ENCODE measurements at places on chromosomes 5 and 9.

GRCh38 chr9:127112056-127112455, 10.4 kb downstream of the ANGPTL2 start:
- no peak for DNase-seq

GRCh38 chr9:117485176-117485575, 70.3 kb upstream of the ASTN2 start:
- DNase-seq: no peak

DNA sequence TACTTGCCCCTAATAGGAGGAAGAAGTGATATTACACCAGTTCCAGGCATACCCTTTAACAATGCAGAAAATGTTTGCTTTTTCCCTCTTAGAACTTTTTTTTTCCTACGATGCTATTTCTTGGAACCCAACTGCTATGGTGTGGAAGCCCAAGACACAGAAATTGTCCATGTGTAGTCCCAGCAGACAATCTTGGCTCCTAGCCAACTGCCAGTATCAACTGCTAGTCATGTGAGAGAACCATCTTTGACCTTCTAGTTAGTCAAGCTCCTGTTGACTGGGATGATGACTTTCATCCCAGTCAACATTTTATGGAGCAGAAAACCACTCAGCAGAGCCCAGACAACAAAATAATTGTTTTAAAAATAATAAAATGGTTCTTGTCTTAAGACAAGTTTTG, 532.4 kb downstream of the TLR4 start:
- DNase-seq: no peak

- DNase-seq: no peak
These were observed 45.9 kb upstream of the VPS13A start for GRCh38 chr9:77131399-77131798.

DNA sequence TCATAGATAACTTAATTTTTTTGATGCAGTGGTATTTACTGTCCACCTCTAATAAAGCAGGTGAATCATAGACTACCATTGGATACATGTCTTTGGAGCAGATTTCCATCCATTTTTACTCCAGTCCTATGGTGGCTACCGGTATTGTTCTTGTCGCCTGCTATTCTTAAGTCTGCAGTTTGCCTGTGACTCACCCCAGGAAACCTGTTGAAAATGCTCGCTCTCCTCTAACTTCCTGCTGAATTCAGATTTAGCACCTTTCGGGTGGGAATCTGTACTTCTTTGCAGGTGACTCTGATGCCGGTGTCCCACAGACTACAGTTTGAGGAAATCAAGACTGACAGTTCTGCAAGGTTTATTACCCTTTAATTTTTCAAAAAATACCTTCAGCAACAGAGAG, 58.8 kb upstream of the DHFR start:
- DNase-seq: no peak

DNA sequence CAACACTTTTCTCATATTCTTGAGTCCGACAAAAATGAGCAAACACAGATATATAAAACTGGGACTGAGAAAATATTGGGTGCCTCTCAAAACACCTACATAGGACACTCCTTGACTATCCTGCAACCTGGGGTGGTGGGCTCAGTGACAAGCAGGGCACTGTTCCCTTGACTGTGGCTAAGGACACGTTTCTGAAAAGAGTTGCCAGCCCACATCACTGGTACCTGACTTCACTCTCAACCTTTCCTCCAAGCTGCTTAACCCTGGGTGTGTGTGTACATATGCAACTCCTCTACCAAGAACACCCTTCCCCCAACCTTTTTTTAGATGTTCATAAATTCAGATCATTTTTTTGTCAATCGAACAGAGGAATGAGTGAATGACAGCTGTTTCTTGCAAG, 148.7 kb downstream of the ACTL7B start:
- no peak for DNase-seq

- DNase-seq: no peak
These were observed 151.5 kb downstream of the SLC12A2 start for GRCh38 chr5:128234928-128235641.

DNA sequence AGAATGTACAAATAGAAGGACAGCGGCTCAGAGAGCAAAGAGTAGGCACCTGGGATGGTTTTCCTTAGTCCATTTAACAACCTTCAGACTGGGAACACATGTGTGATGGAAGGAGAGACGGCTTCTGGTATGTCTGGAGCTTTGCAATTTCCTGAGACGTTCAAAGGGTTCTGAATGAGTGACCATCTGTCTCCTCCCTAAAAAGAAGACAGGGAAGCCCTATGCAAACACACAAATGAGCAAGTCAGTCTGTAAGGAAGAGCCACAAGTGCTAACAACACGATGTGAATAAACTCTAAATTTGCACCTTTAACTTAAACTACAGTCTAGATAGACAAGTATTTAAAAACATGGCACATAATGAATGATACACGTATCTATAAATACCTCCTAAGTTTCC, 391.0 kb downstream of the ICE1 start:
- no peak for DNase-seq

- no peak for DNase-seq
These were observed 13.3 kb downstream of the FGF18 start for GRCh38 chr5:171432583-171433351.

- no peak for DNase-seq
These were observed 15.0 kb upstream of the GPX3 start for GRCh38 chr5:151005187-151005949.

DNA sequence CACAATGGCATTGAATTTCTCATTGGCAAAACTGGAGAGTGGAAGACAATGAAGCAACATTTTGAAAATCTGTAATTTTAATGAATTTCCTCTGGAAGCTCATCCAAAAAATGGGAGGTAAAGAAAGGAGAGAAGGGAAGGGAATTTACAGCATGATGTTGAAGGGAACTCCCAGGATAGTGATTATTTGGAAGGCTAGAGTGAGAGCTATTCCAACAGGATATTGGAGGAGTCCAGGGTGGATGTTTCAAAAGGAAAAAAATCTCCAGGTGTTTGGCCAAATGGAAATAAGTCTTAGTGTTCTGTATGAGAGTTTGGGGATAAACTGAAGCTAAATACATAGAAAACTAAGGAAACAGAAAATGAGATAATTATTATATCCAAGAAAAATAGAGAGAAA, 106.2 kb downstream of the IZUMO3 start:
- DNase-seq: no peak

DNA sequence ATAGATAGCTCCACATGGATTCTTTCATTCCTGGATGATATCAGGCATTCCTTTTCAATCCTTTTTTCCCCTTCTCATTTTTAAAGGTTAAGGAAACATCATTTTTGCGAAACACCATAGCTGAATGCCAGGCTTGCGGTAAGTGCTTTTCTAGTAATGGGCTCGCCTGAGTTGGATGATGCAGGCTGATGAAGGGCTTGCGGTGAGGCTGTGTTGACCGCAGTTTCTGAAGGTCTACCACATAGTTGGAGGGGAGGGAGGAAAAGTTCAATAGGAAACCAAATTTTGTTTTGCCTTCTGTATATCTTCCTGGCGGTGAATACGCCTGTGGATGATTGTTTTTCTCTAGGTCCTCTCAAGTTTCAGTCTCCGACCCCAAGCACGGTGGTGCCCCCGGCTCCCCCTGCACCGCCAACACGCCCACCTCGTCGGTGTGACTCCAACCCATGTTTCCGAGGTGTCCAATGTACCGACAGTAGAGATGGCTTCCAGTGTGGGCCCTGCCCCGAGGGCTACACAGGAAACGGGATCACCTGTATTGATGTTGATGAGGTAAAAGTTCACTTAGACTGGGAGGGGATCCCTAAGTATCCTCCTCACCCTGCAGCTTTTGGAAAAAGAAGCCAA, 24.3 kb downstream of the THBS4 start:
- peak; percentile 52 for DNase-seq

- no peak for DNase-seq
These were observed 284.5 kb downstream of the SPOCK1 start for GRCh38 chr5:137214446-137215189.

DNA sequence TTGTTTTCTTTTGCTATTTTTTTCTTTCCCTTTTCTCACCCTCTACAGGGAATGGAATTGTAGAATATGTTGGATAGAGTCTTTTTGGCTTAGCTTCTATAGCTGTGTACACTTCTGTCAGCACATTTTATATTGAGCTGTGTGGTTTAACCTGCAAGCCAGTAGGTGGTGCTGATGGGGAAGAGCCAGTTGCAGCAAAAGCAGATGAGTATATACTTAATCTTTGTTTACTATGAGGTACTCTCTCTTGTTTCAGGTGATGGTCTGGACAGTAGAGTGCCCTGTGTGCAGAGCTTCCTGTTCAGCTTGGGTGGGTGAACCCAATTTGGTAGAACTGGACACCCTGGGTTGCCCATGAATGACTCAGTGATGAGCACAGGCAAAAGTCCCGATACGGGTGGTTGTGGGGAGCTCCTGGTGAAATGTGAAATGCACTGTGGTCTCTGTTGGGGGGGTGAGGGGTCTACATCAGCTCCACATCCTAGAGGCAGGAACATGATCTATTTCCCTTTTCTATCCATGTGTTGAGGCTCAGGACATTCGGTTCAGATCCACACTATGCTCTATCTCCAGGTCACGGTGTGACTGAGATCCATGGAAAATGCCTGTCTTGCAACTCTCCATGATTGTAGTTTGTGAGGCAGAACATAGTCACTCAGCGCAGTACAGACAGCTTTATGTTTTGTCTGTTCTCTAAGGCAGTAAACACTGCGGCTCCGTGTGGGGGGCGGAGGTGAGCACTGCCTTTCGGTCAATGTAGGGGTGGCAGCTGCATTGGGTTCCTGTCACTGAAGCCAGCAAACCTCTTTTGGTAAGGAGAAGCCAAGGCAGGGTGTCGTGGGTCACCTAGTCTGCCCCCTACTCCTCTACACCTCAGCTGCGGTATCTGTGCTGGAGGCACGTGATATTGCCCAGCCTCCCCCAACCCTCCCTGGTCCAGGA, 353.2 kb downstream of the PRR16 start:
- DNase-seq: no peak

DNA sequence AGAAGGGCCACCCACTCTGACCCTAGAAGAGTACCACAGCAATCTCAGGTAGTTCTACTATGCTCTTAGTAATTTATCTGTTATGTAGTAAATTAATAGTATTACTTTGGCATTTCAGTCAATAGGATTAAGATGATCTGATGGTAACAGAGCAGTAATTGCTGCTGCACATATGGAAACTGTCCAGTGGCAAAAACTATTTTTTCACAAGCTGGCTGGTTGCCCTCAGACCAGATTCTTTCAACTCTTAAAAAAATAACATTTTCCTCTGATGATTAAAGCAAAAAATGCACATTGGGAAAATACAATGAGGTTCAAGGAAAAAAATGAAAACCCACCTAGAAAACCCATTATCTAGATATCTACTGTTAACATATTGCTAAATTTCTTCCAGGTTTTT, 19.7 kb downstream of the GLRA1 start:
- DNase-seq: no peak

GRCh38 chr5:35337340-35338156, 107.3 kb upstream of the PRLR start:
- DNase-seq: no peak

DNA sequence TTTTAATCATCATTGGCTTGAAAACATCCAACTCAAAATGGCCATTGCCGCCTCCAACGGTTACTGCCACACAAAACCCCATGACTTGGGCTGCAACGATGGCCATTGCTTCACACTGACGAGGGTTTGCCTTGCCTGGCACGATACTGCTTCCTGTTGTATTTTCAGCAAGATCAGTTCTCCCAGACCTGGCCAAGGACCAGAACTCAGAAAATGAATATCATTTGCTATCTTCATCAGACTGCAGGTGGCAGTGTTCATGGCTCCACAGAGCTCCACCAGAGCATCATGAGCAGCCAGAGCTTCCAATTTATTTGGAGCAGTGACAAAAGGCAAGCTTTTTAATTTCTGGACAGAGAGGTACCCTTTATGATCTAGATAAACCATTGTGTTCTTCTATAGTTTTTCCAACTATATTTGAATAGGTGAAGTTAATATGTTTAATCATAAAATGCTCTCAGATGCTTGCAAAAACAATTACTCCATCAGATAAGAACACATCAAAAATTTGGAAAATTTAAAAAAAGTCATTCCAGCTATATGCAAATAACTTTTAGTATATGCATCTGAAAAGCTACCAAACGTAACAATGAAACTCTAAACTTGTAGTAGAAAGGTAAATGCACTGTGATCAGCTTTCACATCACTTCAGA, 10.4 kb downstream of the AMACR start:
- DNase-seq: peak; percentile 48

DNA sequence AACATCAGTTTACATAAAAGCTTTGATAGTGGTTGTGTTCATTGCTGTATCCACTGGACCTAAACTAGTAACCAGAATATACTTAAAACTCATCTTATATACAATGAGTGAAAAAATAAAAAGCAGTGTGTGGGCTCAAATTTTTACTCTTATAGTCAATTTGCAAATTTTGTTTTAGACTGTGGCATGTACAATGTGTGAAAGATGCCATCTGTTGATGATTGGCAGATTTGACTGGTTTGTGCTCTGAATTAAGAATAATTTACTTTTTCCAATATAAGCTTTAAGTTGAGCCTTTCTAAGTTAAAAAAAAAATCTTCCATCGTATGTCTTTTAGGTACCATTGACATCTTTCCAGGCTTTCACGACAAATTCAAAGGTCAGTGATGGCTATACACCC, 42.4 kb upstream of the F2RL1 start:
- DNase-seq: no peak

DNA sequence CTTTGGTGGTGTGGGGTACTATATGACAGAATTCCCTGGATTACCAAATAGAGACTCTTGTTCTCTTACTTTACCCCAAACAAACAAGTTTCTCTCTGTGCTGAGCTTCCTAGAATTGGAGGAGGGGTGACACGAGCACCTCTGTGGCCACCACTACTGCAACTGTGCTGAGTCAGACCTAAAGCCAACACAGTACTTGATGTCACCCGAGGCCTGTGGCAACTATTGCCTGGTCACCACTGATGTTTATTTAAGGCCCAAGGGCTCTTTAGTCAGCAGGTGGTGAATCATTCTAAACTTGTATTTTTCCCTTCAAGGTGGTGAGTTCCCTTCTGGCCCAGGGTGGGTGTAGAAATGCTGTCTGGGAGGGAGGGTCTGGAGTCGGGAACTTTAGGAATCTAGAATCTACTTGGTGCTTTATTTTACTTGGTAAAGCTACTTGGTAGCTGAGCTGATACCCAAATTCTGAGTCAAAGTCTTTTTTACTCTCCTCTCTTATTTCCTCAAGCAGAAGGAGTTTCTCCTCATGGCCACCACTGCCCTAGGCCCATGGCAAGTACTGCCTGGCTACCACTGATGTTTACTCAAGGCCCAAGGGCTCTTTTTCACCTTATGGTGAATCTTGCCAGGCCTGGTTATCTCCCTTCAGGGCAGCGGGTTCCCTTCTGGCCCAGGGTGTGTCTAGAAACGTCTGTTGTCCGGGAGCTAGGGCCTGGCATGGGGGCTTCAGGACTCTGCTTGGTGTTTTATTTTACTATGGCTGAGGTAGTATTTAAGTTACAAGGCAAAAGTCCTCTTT, 9.8 kb downstream of the LURAP1L start:
- DNase-seq: no peak

- no peak for DNase-seq
These were observed 105.6 kb downstream of the NR6A1 start for GRCh38 chr9:124665391-124666058.

DNA sequence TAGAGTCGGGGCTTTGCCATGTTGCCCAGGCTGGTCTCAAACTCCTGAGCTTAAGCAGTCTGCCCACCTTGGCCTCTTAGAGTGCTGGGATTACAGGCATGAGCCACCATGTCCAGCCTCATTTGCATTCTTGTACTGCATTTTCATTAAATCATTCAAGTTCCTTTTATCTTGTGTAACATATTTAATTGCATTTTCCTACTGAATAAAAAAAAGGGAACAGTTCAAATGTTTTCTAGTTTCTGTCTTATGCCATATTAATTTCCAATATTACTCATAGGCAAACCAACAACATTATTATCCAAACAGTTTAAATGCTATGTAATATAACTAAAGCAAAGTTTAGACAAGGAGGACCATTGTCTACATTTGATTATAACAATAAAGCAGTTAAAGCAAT, 6.1 kb downstream of the SLC31A1 start:
- no peak for DNase-seq

Data from activated CD8-positive, alpha-beta memory T cell treated with anti-CD3 and anti-CD28 coated beads, Interleukin-2, amount 10 ng/mL, durations not matched to agents 7 days and 5 days (primary cell).